Right lobe of liver (tissue), 6 donors: ENCODE measurements at places on chromosomes 5 and 9. TPM values are rescaled to one million over a fixed set of nuclear protein-coding genes. Genes with fewer than 3 reads are reported as not detected.

DNA sequence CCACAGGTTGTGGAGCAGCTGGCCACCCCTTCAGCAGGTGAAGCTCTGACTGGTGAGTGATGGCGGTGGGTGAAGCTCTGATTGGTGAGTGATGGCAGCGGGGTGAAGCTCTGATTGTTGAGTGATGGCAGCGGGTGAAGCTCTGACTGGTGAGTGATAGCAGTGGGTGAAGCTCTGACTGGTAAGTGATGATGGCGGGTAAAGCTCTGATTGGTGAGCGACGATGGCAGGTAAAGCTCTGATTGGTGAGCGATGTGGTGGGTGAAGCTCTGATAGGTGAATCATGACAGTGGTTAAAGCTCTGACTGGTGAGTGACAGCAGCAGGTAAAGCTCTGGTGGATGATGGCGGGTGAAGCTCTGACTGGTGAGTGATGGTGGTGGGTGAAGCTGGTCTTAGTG, 9.4 kb upstream of the ABO start:
- DNase-seq = no peak

- DNase-seq = no peak
Measured at GRCh38 chr5:171475596-171475995, 56.1 kb downstream of the FGF18 start.

DNA sequence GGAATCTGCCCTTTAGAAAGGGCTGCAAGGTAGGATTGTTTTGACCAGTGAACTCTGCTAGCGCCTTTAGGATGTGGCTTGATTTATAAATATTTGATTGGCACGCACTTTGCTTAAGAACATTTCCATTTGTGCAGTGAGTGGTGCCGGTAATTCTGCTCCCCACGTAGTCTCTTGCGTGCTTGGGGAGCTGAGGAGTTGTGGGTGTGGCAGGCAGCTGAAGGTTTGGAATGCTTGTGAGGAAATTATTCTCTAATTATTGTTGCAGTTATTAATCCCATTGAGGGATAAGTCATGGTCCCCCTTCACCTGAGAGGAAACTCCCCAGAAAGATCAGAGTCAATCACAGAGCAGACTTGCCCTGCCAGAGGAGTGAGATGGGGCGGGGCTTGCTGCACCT, 76.7 kb downstream of the FGF1 start:
- no peak for DNase-seq

DNA sequence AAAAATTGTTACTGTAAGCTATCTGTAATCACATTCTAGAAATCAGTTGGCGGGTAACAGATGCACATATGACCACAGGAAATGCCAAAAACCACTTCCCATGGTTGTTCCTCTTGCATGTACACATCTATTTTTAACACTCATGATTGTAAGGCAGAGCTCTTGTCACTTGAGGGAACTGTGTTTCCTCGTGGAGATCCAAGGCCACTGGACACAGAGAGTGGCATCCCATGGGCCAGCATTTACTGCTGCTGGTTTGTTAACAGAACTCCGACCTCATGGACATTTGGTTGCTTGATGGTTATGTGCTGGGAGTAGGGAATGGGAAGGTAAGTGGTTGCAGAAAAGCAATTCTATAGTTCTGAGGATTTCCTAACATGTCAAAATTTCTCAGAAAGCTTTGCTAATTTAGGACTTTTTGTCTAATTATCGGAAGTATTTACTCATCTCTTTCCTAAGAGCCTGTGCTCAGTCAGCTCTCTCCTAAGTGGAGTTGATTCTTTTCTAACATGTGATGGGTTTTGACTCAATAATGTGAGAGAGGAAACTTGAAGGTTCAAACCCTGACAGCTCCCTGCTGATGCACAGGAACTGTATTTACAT, 202.0 kb upstream of the NR3C1 start:
- DNase-seq = no peak

The TICAM2 gene
- 2.1 TPM for total RNA-seq

The PSAT1 gene
- 111 TPM for total RNA-seq
